ENCODE measurements at places on chromosomes 1 and 21.

GRCh38 chr1:218986816-218987215 lies 186.9 kb upstream of the LYPLAL1 start:
- no peak for DNase-seq

- DNase-seq, result no peak
These were observed 97.2 kb downstream of the VPS13D start for GRCh38 chr1:12326986-12327385.

DNA sequence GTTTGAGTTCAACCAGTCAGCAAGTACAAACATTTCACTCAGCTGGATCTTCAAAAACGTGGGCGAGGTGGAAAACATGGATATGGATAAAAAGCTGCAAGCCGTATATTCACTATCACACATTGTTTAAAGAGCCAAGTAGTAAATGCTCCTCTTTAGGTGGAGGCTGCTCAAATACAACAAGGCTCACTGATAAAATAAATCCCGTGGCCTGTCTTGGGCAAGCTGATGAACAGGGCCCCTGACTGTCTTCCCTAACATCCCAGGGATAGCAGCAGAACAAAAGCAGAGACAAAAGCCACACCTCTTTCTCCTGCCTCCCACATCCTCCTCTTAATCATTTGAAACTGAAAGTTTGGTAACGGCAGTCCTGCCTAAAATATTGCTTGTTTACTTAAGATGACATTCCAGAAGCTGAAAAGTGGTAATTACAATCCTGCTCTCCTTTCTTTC lies 357.7 kb downstream of the TTLL7 start:
- no peak for DNase-seq

- no peak for DNase-seq
These were observed 22.8 kb downstream of the SLAMF7 start for GRCh38 chr1:160761886-160762285.

- no peak for DNase-seq
These were observed 34.9 kb downstream of the PRKCZ start for GRCh38 chr1:2085080-2085479.

DNA sequence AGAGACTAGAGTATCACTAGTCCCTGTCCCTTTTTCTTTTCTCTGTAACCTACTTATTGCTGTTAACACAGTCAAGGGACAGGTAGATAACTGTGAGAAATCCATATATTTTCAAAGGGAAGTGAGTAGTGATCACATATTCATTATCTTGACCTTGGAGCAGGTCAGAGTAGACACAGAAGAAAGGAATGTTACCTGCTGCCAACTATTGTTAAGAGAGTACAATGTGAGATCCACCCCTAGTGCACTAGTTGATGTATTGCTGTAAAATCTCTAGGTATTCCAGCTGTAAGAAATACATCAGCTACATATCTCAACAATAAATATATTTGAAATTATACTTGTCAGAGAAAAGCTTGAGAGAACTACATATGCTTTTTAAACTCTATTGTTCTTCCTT lies 68.7 kb upstream of the ADGRL2 start:
- DNase-seq, result no peak

DNA sequence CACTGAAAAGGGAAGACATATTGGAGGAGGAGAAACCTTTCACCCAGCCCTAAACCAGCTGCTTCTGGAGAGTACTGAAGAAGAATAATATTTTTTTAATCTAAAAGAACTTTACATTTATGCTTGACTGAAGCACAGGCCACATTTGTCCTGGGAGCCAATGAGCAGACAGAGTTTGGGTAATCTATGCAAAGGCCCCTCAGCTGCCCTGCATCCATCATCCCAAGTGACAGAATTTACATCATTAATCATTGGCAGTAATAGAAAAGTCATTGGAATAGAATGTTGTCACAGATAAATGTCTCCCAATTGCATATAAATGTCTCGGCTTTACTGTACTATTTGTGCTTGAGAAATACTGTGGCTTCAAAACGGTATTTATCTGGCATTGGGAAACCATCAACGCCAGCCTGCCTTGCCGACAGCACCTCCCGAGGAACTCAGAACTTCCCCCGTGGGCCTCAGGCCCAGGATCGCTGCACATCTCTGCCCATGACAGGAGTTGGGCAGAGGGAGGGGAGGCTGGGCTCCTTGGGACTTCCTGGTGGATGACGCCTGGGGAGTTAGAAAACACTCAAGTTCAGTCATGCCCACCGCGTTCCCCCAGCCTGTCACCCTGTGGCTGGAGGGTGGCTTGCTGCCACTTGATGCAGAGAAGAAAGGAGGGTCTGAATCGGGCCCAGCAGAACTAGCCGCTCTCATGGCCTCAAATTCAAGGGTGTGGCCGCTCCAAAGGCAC lies 133.1 kb downstream of the CAMTA1 start:
- DNase-seq, result no peak

- DNase-seq, result no peak
These were observed 257.1 kb downstream of the GRIK3 start for GRCh38 chr1:36776948-36777831.

- DNase-seq, result no peak
These were observed 72.9 kb downstream of the ZNF281 start for GRCh38 chr1:200336901-200337391.

GRCh38 chr21:27339902-27340301 lies 373.0 kb upstream of the ADAMTS5 start:
- DNase-seq, result no peak

DNA sequence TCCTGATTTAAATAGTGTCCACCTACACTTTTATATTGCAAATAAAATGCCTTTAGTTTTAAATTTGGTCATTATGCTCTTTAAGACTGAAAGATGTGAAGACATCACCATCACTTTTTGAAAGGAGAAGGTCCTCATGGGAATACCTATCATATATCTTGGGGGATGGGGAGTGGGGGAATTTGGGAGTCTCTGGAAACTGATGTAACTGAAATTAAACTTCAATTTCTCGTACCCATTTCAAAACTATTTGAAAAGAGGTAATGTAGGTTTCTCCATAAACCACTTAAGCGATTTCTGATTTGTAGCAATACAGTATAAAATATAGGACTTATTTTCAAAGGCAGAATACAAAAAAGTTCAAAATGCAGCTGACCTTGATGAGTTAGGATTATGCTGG lies 924 bp downstream of the EXTL2 start:
- DNase-seq, result no peak

All from activated CD8-positive, alpha-beta memory T cell treated with anti-CD3 and anti-CD28 coated beads for 24 hours (primary cell).